NCI-H1105 (cell line): ENCODE measurements at places on chromosomes 16 and 17.

DNA sequence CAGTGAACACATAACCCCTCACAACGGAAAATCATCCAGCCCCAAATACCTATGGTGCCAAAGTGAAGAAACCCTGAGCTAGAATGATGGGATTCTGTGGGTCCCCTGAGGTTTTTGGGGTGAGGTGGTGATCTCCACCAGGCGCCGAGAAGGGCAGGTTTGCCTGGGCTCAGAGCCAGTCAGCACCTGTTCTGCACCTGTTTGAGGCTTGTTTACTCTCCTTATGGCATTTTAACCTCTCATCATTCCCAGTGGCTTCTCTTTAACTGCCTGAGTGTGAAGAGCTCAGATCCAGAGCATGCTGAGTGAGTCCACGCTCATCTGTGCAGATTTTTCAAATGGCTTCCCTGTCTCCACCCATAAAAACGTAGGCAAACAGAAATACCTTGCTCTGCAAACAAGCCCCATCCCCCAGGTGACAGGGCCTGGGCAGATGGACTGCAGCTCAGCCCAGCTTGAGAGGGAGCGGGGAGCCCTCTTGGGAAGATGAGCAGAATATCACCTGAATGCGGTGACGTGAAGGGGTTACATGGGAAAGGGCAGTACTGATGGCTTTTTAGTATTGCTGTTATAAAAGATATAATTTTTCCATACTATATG lies 40.1 kb upstream of the CLEC19A start:
- DNase-seq, result peak; percentile 78

DNA sequence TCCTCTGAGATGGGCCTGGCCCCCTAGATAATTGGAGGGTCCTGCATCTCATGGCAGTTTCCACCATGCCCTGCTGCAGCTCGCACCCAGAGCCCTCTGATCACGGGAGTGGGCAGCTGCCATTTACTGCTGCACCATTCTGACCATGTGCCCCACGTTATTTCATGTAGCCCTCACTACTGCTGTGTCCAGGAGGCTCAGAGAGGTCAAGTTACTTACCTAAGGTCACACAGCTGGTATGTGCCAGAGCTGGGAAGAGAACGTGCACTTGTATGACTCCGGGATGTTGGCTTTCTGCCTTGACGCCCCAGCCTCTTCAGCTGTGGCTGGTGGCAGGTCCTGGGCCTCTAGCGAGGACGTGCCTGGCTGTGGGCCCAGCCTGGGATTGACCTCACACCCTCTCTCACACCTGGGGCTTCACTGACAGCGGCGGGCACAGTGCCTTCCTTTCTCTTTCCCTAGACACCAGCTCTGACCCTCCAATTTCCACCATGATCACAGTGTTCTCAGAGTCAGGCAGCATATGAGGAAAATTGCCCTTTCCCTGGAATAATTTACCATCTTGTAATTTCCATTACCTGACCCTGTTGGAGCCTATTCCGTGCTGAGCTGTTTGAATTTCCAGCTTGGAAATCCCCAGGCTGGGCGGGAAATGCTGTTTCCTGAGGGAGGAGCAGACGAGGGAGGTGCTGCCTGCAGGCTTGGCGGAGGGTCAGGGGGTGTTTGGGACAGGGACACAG lies 18.5 kb upstream of the DOC2B start:
- no peak for DNase-seq

GRCh38 chr17:4539025-4539424 lies 16.2 kb downstream of the MYBBP1A start:
- no peak for DNase-seq

GRCh38 chr16:56357241-56357764 lies 68.0 kb downstream of the AMFR start:
- DNase-seq, result no peak

- no peak for DNase-seq
Observed at GRCh38 chr16:10205688-10206087, 23.5 kb upstream of the GRIN2A start.

- DNase-seq, result no peak
Observed at GRCh38 chr17:58829172-58829637, 73.6 kb downstream of the PPM1E start.

GRCh38 chr17:17822189-17822588 lies 14.6 kb downstream of the SREBF1 start:
- DNase-seq, result no peak

DNA sequence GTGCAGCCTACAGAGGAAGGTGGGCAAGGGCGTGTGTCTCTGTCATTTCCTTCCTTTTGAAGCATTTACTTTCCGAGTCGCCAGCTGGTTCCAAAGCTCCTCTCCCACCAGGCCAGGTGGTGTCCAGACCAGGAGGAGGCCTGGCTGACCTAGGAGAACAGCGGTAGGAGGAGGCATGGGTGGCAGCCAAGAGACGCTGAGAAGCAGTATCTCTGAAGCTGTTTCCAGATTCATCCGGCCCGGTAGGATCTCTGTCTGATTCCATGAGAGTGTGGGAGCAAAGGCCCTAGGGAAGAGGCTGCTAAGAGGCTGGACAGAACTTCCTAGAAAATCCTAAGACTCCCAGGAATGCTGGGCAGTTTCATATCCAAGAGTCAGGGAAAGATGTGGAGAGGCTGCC lies 20.3 kb downstream of the MEOX1 start:
- DNase-seq, result no peak

- no peak for DNase-seq
Observed at GRCh38 chr16:28118637-28119036, 55.1 kb upstream of the GSG1L start.

DNA sequence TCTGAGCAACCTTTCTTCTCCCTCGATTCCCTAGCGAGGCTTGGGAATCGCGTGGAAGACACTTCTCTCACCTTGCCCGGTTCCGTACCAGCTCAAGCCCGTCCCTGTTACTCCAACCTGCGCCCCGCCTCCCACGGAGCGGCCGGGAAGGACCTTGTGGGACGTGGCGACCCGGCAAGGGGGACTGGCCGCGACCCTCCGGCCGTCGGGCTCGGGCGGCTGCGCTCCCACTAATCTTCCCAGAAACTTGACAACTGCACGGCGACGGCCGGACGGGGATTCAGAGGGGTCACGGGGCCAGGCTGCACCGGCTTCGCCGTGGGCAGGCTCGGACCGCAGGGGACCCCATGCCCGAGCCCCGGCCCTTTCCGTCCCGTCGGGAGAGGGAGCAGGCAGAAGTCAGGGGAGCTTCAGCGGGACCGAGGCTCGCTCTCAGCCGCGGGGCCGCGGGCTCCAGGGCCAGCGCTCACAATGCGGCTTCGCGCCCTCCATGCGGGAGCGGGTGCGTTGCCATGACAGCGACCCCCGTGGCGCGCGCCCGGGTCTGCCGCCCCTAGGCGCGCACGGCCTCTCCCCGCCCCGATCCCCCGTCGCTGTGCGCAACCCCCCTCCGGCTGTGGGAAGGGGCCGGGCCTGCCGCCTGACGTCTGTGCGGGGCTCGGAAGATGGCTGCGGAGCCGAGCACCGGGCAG lies at the start of gene SGSM2:
Gene SGSM2 (plus strand): TSS at position 650 of the 692 bp plus-strand sequence. CDS start 188 bp downstream, outside the sequence.
- DNase-seq, result peak; percentile 32

GRCh38 chr17:64491034-64491860 lies 5.6 kb downstream of the POLG2 start:
- DNase-seq, result no peak
